ENCODE measurements at places on chromosomes 5 and 9.

- DNase-seq: no peak
Observed at GRCh38 chr9:13267743-13268142, 11.7 kb downstream of the MPDZ start.

DNA sequence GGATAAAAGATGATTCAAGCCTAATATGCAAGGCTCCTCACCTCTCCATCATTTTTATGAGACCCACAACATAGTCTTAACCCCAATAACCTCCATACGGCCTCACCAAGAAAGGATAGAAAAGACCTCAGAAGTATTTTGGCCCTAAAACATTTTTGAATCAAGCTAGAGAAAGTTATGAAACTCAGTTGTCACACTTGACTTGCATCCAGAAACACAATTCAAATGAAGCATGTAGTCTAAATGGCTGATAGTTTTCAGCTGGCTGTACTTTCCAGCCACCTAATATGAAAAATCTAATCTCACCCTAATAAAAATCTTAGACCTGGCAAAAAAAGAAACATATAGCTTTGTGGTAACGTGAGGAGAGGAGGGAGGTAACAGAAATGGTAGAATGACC lies 116.1 kb downstream of the ARL15 start:
- DNase-seq: no peak

DNA sequence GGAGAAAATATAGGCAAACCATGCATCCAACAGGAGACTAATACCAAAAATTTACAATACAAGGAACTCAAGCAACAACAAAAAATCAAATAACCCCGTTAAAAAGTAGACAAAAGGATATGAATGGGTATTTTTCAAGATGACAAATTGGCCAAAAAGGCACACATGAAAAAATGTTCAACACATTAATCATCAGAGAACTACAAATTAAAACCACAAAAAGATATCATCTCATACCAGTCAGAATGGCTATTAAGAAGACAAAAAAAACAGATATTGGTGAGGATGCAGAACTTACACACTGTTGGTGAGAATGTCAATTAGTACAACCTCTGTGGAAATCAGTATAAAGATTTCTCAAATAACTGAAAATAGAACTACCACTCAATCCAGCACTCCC lies 35.0 kb downstream of the TEX10 start:
- DNase-seq: peak; percentile 13

GRCh38 chr5:176647843-176648473 lies 674 bp downstream of the TSPAN17 start:
- peak; percentile 71 for DNase-seq

GRCh38 chr9:35892051-35892450 lies 14.0 kb upstream of the HRCT1 start:
- DNase-seq: no peak

DNA sequence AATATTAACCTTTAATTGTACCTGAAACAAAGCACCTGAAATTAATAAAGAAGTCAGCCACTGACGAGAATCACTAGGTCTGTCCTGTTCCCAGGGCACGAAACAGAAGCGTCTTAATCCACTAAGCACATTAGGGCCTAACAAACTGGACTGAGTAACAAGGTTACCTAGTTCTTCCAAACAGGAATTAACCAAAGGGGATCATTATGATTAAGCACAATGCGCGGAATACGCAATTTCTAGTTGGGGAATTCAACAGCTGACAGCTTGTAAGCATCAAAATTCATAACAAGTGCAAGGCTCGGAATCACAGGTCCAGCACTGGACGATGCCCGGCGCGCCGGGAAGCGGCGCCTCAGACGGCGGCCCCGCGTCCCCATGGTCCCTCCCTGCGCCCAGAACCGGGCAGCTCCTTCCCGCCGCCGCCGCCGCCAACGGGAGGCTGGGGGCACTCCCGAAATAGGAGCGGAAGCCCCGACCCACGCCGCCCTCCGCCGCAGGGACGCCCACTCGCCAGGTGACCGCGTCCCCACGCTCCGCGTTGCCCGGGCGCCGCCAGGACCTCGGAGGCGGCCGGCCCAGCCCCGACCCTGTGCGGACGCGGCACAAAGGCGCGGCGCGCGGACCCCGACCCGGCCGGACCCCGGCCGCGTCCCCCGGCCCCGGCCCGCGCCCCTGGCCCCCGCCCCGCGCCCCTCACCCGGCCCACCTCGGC lies 898 bp downstream of the CAMSAP1 start:
- DNase-seq: peak; percentile 53

DNA sequence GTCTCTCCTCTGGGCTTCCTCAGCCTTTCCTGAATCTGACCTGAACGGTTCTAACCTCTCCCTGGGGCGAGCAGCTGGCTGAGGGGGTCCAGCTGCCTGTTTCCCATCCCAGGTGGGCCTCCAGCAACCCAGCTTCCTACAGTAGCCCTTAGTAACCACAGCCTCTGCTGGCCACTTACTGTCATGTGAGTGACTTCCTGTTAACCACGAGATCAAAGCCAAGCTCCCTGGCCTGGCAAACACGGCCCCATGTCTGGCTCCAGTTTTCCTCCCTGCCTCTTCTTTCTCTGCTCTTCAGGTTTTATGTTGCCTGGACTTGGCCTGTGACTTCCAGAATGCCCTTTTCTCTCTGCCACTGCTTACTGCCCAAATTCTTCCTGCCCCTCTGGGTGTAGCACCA lies 47.2 kb upstream of the DAB2IP start:
- DNase-seq: peak; percentile 37

All from hematopoietic multipotent progenitor cell treated with erythropoietin and hydrocortisone succinate and interleukin-3 and kit ligand, for 6 days (in vitro differentiated cells).